ENCODE measurements at places on chromosomes 5 and 9.

DNA sequence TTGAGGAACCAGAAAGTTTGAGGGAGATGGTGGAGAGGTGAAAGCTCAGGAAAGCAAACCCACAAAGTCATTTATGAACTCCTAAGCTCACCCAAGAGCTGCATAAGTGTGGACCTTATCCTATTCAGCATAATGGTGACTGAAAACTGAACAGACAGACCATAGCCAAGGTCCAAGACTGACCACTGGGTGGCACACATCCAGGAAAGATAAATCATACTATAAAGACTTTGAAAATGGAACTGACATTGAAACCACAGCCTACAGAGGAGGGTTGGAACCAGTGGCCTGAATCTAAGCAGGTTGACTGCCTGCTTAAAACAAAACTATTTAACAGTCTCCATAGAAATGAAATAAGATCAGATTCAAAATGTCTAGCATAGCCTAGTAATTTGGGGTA lies 121.0 kb upstream of the RGS7BP start:
- DNase-seq: no peak

- no peak for DNase-seq
Observed at GRCh38 chr5:133385346-133385745, 227.0 kb downstream of the FSTL4 start.

GRCh38 chr9:16196206-16196605 lies 643.4 kb downstream of the CCDC171 start:
- no peak for DNase-seq

GRCh38 chr5:13991365-13991764 lies 46.9 kb upstream of the DNAH5 start:
- no peak for DNase-seq

DNA sequence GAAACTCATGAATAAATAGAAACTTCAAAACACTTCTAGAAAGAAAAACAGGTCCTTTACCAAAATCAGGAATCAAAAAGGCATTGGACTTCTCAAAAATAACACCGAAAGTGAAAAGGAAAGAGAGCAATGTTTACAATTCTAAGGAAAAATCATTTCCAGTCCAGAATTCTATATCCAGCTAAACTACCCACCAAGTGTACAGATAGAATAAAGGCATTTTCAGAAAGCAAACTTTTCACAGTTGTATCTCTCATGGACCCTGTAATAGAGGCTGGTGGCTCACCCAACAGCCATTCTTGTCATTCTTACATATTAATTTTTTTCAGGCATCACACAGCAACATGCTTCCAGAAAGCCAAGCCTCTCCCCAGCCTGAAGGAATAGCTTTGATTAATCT lies 63.7 kb downstream of the FOXD1 start:
- no peak for DNase-seq

Data from epithelial cell of prostate (primary cell).